ENCODE measurements at places on chromosomes 7 and 10. TPM values are rescaled to one million over a fixed set of nuclear protein-coding genes. Genes with fewer than 3 reads are reported as not detected.

Gene FXYD4
- total RNA-seq: not detected

Gene KLHL7
- total RNA-seq: 86.7 TPM

Gene ITPRID1
- total RNA-seq: not detected

Gene CLEC2L
- total RNA-seq: 3.1 TPM

Gene ORC5
- 14.7 TPM for total RNA-seq

Gene NKX1-2
- total RNA-seq: 0.59 TPM

Gene SGCE
- 64.4 TPM for total RNA-seq

Gene INHBA
- total RNA-seq: not detected

Gene LRWD1
- 37.0 TPM for total RNA-seq

Gene EVX1
- total RNA-seq: 7.1 TPM

Gene ATG9B
- total RNA-seq: 9.4 TPM

Gene SPDYE18
- 1.1 TPM for total RNA-seq

Gene LRRN3
- 6.3 TPM for total RNA-seq

Gene ZNF775
- total RNA-seq: 20.5 TPM

Gene CLDN4
- 0.54 TPM for total RNA-seq

All from glutamatergic neuron (in vitro differentiated cells).